CD4-positive, alpha-beta T cell treated with Interleukin-2 at 100 ng/mL for 4 hours (primary cell): ENCODE measurements at places on chromosomes 6 and 20.

GRCh38 chr20:9615766-9616454 lies 101.5 kb downstream of the LAMP5 start:
- no peak for DNase-seq

DNA sequence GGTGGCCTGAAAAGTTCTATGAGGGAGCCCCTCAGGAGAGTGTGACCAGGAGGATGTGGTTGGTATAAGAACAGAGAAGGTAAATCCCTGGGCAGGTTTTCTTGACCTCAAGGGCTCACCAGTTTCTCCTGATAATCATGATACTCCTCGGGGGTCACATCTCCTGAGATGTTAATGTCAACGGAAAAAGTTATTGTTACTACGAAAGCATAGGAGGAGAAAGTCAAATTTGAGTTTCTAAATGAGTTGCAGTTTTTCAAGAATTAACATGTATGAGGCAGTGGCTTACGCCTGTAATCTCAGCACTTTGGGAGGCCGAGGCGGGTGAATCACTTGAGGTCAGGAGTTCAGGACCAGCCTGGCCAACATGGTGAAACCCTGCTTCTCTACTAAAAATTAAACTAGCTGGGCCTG lies 23.4 kb downstream of the MGME1 start:
- DNase-seq, result no peak

DNA sequence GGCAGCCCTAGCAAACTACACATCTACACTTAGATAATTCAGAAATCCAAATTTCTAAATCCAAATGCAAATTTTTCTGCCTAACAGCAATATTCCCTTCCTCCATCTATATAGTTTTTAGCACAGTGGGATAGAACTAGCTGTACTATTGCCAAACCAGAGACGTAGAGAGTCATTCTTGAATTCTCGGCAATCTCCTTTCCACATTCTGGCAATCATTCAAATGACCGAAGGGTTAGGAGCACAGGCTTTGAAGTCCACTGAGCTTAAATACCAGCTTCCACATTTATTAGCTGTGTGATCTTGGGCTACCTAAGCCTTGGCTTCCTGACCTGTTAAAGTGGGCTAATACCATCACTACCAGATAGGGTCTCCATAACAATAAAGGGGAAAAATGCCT lies 3.1 kb upstream of the RPS12 start:
- no peak for DNase-seq

DNA sequence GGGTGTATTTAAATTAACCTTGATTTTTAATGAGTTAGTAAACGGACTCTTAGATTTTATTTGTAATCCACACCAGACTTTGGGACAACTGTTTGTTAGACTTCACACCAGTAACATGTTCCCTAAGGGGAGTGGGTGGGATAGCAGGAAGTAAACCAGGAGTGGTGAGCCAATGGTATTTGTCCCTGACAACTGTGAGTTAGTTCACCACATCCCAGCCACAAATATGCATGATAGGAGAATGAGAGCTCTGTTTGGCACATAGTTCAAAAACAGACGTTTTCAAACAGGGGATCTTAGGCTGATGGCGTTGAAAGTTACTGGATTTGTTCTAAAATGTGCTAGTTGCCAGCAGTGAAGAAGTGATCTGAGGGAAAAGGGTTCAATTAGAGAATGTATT lies 18.7 kb upstream of the COL10A1 start:
- DNase-seq, result no peak

DNA sequence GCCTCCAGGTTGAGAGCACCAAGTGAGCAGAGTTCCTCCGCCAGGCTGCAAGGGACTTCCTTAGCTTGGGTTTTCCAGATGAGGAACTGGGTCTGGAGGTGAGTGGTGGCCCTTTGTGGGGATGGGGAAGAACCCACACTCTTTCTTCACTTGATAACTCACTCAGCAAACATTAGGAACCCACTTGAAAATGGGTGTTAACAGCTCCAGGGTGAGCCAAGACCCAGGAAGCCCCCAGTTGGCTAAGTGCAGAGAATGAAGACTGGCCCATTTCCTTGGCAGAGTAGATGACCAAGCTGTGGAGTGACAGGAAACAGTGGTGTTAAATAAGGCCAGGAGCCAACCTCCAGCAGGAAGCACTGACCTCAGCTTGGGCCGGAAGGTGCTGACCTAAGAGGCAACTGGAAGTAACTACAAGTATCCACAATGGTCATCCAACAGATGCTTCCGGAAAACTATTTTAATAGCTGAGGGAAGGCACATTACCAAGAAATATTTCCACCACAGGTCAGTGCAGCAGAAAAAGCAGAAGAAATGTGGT lies 22.7 kb downstream of the MRPL14 start:
- no peak for DNase-seq

DNA sequence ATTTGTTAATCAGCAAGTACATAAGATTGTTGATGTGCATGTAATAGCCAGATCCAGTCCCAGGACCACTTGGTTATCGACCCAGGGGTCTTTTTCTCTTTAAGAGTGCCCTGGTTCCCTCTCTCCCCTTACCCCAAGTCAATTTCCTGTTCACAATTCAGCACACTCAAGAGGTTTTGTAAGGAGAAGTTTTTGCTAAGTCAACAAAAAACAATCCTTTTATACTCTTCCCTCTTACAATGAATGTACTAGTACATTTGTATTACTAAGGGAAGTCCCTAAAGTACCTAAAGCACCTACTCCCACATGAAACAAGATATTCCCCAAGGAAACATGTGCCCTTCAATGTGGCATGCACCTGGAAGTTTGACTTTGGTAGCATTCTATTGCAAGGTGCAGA lies 1.6 kb upstream of the NT5DC1 start:
- no peak for DNase-seq

- DNase-seq, result no peak
Measured at GRCh38 chr6:6916598-6916997, 191.2 kb upstream of the RREB1 start.

DNA sequence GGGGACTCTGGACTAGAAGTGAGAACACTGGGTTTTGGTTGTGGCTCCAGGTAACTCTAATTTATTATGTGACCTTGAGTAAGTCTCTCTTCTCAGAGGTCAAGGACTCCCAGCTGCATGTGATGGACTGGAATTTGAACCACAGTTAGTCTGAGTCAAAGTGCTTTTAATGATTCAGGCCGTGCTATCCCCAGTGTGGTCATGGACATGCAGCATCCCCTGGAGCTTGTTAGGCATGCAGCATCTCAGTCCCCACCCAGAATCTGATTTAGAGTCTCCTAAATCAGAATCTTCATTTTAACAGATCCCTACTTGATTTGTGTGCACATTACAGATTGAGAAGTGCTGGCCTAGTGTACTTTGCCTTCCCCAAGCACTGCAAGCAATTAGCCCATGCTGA lies 74.2 kb downstream of the TOX2 start:
- no peak for DNase-seq

DNA sequence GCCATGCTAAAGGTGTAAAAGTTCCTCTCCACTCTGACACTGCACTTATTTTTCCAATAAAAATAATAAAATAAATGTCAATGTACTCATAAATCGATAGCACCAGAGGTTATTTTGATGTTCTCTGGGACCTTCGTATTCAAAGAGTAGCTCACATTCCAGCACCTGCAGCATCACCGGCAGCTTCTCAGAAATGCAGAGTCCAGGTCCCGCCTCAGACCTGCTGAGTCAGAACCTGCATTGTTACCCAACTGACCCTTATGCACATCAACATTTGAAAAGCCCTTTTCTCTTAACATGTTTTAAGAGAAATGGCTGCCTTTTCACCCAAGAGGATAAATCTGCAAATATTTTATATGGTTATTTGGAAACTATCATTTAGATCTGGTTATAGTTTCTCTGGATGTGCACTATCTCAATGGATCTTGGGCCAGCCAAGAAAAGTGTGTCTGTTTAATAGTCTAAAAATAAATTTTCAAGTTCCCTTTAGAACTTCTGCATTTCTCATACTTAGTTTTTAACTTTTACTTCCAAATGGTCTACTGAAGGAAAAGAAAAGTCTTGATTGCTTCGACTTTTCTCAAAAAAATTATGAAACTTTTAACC lies 216.2 kb upstream of the PRDM1 start:
- DNase-seq, result no peak

DNA sequence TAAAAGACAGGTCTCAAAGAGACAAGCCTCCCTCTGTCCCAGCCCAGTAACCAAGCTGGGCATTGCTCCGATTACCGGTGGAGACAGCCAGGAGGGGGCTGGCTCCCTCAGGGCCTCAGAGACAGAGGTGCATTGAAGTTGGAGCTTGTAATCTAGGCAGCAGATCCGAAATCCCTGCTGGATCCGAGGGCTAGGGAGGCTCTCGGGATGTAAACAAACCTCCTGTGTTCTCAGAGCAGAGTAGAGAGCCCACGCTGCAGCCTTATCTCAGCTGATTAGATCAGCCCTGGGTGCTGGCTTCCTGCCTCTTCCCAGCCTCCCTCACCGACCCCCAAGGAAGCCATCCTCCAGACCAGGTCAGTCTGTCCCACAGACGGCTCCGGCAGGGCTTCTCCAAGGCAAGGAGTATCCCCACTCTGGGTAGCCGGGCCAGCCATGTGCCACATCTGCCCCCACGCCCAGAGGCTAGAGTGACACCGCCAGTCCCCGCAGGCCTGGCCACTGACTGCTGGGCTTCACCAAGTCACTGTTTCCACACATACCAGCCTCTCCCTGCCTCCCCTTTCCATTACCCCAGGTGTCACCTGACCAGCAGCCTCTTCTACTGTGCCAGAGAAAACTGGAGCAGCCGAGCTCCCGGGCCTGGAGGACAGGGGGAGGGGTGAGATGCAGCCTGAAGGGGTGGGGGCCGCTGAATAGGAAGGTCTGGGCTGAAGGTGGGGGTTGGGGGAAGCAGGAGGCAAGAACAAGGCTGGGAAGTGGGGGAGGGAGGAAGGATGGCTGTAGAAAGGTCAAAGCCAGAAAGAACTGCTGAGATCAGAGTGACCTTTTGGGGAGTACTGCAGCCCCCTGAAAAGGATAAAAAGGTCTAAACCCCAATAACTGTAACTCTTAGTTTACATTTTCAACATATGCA lies 6.0 kb downstream of the SDC4 start:
- DNase-seq, result no peak

- DNase-seq, result no peak
Measured at GRCh38 chr6:90403489-90404381, 107.1 kb upstream of the BACH2 start.

- no peak for DNase-seq
Measured at GRCh38 chr6:139643986-139644385, 269.5 kb upstream of the CITED2 start.

- no peak for DNase-seq
Measured at GRCh38 chr6:138188278-138188941, 26.7 kb downstream of the ARFGEF3 start.

DNA sequence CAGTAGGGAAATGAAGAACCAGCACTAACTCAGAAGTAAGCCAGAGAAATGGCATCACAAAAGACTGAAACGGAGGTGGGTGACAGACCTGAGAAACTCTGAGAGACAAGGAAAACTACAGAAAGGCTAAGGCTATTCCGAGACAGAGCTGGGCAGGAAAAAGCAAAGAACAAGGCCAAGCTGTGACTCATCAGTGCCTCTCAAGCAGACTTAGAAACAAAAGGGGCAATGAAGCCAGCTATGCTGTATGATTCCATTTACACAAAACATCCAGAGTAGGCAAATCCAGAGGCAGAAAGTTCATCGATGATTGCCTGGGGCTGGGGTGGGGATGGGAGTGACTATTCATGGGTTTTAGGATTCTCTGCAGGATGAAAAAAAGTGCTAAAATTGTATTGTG lies 50.0 kb downstream of the SLC23A2 start:
- no peak for DNase-seq

GRCh38 chr6:81609736-81610135 lies 142.7 kb downstream of the TENT5A start:
- no peak for DNase-seq
